Tibial artery (tissue), 4 donors: ENCODE measurements at places on chromosomes 16 and 17.
A peak's percentile ranks its signal among the peaks of the same experiment; 100 is the strongest.

GRCh38 chr17:4903051-4903818, at the start of gene CHRNE:
Gene CHRNE, minus strand, starts transcription at chr17:4903098. Its CDS starts 35 bp downstream, at chr17:4903063.
- peak; percentile 85 for DNase-seq

- no peak for DNase-seq
Observed at GRCh38 chr16:4488499-4488967, 12.3 kb downstream of the HMOX2 start.

DNA sequence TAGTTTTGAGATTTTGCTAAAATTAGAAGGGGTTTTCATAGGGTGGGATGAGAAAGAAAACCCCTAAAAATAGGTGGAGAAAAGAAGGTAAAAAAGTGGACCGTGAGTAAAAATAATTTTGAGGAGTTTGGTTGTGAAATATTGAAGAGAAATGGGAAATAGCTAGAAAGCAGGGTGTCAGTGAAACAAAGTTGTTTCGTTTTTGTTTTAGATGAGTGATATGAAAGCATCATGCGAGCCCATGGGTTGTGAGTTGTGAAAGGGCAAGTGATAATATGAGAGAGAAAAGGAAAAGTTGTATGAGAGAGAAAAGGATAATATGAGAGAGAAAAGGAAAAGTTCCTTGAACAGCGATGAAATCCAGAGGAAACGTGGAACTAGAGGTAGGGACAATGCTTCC, 7.3 kb upstream of the SMIM36 start:
- no peak for DNase-seq

DNA sequence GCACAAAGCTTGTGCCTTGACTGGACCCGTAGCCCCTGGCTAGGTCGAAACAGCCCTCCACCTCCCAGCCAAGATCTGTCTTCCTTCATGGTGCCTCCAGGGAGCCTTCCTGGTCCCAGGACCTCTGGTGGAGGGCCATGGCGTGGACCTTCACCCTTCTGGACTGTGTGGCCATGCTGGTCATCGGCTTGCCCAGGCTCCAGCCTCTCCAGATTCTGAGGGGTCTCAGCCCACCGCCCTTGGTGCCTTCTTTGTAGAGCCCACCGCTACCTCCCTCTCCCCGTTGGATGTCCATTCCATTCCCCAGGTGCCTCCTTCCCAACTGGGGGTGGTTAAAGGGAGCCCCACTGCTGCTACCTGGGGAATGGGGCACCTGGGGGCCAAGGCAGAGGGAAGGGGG, 3.5 kb downstream of the CTRL start:
- no peak for DNase-seq

DNA sequence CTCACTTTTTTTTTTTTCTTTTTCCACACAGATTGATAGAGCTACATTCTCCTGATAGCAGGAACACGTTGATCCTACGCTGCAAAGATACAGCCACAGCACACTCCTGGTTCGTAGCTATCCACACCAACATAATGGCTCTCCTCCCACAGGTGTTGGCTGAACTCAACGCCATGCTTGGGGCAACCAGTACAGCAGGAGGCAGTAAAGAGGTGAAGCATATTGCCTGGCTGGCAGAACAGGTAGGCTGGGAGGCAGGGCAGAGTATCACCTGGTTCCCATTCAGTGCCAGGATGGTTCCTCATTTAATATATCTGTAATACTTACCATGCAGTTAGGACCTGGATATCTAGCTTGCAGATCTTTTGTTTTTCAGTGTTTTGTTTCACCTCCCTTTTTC, 51.1 kb upstream of the VPS4A start:
- DNase-seq = no peak

GRCh38 chr17:79022507-79022991, 1.4 kb upstream of the C1QTNF1 start:
- peak; percentile 96 for DNase-seq
